ENCODE measurements at places on chromosomes 3 and 15. TPM values are rescaled to one million over a fixed set of nuclear protein-coding genes. Genes with fewer than 3 reads are reported as not detected.

- H3K36me3 ChIP-seq, result no peaks in the 10 kb centered on the region
- DNase-seq, result no peak
- H3K4me1 ChIP-seq, result no peaks in the 10 kb centered on the region
- no peak overlapping the region for H3K27ac ChIP-seq
- H3K27me3 ChIP-seq, result no peaks in the 10 kb centered on the region
These were observed 29.0 kb downstream of the UNC13C start for GRCh38 chr15:54007256-54007655.

DNA sequence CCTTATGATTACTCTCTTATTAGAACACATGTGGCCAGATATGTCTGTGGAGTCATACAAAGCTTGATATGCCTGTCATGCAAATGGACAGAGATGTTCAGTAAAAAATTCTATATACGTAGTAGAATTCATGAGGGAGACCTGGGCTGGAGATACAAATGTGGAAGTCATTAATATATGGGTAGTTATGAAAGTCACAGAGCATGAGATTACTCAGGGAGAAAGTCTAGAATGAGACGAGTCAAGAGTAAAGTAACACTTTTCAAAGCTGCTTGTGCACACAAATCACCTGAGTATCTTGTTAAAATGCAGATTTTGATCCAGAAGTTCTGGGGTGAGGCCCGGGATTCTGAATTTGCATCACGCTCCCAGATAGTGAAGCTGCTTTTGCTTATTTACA is 28.4 kb downstream of the OXSM start:
- no peaks in the 10 kb centered on the region for H3K4me1 ChIP-seq
- no peak overlapping the region for H3K27ac ChIP-seq
- H3K4me3 ChIP-seq, result no peak overlapping the region
- H3K27me3 ChIP-seq, result no peaks in the 10 kb centered on the region
- DNase-seq, result no peak

DNA sequence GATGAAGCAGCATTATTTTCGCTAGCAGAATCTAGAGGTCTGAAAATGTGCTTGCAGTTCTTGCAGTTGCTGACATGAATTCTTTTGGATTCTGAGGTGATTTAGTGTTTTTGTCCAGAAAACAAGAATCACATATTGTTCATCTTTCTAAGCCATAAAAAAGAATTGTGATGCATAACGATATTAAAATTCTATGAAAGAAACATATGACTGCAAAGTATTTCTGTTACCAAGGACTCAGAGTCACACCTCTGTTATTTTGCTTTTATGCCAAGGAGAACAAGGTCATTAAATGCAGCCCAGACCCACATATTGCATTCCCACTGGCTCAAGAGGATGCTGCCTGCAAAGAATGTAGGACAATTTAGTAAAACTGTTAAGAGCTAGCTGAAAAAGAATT is 299.8 kb upstream of the GPR149 start:
- H3K4me3 ChIP-seq, result no peak overlapping the region
- DNase-seq, result no peak

DNA sequence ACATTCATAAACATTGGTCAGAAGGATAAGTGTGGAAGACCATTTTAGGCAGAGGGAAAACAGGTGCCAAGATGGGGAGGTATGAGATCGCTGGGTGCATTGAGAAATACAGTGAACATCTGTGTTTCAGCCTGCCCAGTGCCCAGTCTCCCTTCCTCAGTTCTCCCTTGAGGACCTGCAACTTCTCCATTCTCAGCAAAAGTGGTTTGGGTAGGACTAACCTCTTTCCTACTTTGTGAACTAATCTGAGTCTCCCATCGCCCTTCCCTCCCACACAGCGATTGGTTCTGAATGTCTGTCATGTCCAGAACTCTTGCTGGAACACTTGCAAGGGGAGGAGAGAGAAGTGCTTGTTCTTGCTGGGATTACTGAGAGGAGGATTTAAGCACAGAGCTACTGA is 10.9 kb upstream of the CCNL1 start:
- no peaks in the 10 kb centered on the region for H3K27me3 ChIP-seq
- no peak overlapping the region for H3K4me3 ChIP-seq
- no peak overlapping the region for H3K27ac ChIP-seq
- H3K4me1 ChIP-seq, result peaks cover 9% of the 10 kb centered on the region
- no peaks in the 10 kb centered on the region for H3K36me3 ChIP-seq
- DNase-seq, result no peak

GRCh38 chr3:107132674-107133073 is 244.6 kb upstream of the CCDC54 start:
- no peaks in the 10 kb centered on the region for H3K36me3 ChIP-seq
- H3K27ac ChIP-seq, result no peak overlapping the region
- no peak for DNase-seq
- H3K4me3 ChIP-seq, result no peak overlapping the region

DNA sequence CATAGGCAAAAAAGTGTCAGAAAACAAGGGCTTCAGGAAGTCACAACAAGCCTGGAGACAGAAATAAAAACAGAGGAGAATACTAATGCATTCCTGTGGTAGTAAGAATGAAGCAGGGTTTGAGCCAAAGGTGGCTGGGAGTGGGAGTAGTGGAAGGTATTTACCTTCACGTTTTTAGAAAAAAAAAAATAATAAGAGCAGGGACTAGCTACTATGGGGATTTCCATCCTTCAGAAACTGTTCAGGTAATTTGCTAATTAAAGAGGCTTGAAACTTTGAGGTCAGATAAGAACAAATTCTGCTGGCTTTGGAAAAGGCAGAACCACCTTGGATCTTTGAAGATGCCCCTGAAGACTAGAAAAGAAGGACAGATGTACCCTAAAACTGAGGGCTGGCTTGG is 18.4 kb downstream of the ILDR1 start:
- no peaks in the 10 kb centered on the region for H3K27me3 ChIP-seq
- H3K27ac ChIP-seq, result no peak overlapping the region
- no peaks in the 10 kb centered on the region for H3K4me1 ChIP-seq

GRCh38 chr15:75666823-75667501 is 19.2 kb downstream of the SNX33 start:
- H3K4me1 ChIP-seq, result peaks cover 23% of the 10 kb centered on the region
- no peaks in the 10 kb centered on the region for H3K27me3 ChIP-seq
- H3K27ac ChIP-seq, result peak overlapping the region; percentile 78
- no peak for DNase-seq
- H3K36me3 ChIP-seq, result no peaks in the 10 kb centered on the region

DNA sequence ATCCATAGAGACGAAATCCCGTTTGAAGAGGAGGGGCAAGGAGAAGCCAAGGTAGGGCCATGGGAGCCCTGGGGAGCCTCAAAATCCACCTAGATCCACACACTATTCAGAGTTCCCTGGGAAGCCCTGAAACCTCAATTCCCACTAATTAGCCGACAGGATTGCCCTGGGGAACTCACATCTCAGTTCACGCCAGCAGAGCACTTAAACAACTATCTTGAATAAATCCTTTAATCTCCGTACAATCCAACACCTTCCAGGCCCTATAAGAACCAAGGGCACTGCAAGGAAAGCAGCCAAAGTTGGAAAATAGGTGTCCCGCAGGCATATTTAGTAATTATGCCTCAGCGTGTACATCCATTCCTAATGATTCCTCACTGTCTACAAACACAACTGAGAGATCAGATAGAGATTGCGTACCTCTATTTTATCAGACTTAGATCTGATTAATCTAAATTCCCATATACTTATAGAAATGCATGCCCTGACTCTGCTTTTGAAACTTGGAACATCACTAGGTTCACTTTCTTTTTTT is 25.6 kb upstream of the EIF4A2 start:
- no peak for DNase-seq
- peaks cover 18% of the 10 kb centered on the region for H3K27me3 ChIP-seq

- no peaks in the 10 kb centered on the region for H3K4me1 ChIP-seq
- no peak overlapping the region for H3K27ac ChIP-seq
- no peak overlapping the region for H3K4me3 ChIP-seq
- no peak for DNase-seq
These were observed 73.4 kb downstream of the CHSY1 start for GRCh38 chr15:101178479-101178878.

DNA sequence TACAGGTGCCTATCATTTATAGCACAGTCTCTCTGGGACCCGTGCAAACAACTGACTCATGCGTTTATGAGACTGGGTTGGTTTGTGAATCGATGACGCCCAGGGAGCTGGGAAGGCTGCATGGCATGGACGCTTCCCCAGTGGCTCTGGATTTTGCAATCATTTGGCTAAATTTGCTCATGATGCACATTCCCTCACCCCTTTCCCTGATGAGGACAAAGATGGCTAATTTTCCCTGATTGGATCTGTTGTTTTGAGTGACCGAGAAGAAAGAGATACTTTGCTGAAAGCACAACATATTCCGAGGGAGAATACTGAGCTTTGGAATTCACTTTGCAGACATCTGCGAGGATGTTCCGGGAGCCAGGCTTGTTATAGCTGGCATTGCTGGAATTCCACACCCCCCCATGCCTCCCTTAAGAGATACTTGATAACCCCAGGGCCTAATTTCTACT is 51.1 kb downstream of the CGNL1 start:
- no peaks in the 10 kb centered on the region for H3K36me3 ChIP-seq
- peak; percentile 57 for DNase-seq
- H3K27me3 ChIP-seq, result no peaks in the 10 kb centered on the region
- no peak overlapping the region for H3K4me3 ChIP-seq
- H3K27ac ChIP-seq, result peak overlapping the region; percentile 17

DNA sequence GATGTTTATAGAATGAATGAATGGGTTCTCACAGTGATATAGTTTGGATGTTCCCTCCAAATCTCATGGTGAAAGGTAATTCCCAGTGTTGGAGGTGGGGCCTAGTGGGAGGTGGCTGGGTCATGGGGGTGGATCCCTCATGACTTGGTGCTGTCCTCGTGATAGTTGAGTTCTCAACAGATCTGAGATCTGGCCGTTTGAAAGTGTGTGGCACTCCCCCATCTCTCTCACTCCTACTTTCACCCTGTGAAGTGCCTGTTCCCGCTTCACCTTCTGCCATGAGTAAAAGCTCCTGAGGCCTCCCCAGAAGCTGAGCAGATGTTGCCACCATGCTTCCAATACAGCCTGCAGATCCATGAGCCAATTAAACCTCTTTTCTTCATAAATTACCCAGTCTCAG is 170.8 kb upstream of the LINGO1 start:
- no peaks in the 10 kb centered on the region for H3K36me3 ChIP-seq
- no peak overlapping the region for H3K27ac ChIP-seq
- no peak overlapping the region for H3K4me3 ChIP-seq
- H3K4me1 ChIP-seq, result no peaks in the 10 kb centered on the region

- H3K4me1 ChIP-seq, result no peaks in the 10 kb centered on the region
- no peak overlapping the region for H3K4me3 ChIP-seq
- DNase-seq, result no peak
- H3K27ac ChIP-seq, result no peak overlapping the region
- H3K27me3 ChIP-seq, result no peaks in the 10 kb centered on the region
- no peaks in the 10 kb centered on the region for H3K36me3 ChIP-seq
These were observed 103.6 kb upstream of the BFSP2 start for GRCh38 chr3:133295944-133296917.

GRCh38 chr15:74387621-74388362 is 20.3 kb upstream of the CYP11A1 start:
- H3K4me3 ChIP-seq, result no peak overlapping the region
- no peaks in the 10 kb centered on the region for H3K36me3 ChIP-seq
- no peak overlapping the region for H3K27ac ChIP-seq
- no peaks in the 10 kb centered on the region for H3K27me3 ChIP-seq

DNA sequence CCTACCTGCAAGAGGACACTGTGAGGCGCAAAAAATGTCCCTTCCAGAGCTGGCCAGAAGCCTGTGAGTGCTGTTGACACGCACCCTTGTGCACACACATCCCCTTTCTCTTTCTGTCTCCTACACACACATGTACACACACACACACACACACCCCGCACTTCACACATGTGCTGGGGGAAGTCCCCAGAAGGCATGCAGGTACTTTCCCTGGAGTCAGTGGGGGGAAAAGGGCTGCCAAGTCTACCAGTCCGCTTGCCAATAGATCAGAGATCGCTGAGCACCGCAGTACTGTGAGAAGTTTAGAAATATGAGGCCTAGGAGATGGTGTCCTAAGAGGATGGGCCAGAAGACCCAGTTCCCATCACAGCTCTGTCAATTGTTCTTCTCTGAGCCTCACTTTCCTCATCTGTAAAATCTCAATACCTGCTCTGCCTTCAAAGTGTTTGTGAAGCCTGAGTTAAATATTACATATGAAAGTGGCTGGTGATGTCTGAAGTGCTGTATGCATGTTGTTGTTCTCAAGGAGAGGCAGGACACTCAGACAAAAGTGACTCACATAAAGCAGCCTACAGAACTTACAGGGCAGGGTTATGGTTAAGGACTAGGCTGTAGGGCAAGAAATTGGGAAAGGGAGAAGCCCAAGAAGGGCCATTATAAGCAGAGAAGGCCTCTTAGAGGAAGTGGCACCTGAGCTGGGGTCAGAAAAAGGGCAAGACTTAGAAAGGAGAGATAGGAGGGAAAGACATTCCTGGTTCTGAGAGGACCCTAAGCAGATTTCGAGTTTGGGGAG is 6.8 kb downstream of the IL17RE start:
- H3K27me3 ChIP-seq, result no peaks in the 10 kb centered on the region
- DNase-seq, result no peak
- H3K27ac ChIP-seq, result no peak overlapping the region
- no peak overlapping the region for H3K4me3 ChIP-seq
- H3K4me1 ChIP-seq, result peaks cover 3% of the 10 kb centered on the region

DNA sequence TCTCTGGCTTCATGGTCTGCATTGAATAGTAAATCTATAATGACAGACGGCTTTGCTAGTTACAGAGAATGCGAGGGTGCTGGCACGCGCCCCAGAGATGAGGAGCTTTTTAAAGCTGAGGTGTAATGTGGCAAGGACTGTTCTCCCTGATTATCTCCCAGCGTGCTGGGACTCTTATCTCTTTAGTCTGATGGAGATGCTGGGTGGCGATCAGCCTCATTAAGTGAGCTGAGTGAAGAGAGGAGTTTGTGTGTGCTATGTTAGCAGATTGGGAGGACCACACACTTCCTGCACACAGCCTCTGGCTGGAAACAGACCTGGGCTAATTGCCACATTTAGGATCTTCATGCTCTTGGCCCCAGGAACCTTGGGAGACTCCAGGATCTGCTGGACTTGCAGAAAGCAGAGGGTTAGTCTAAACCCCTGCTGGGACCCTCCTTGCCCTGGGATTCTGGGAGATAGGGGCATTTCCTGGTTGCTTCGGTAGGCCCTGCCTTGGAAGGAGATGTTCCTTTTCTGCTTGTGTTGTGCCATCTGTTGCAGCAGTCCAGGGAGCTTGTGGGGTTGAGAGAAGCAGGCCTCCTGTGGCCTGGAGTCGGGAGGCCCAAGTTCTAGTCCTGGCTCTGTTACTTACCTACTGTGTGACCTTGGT is 15.0 kb downstream of the PDIA5 start:
- no peak for DNase-seq
- H3K27me3 ChIP-seq, result no peaks in the 10 kb centered on the region
- no peaks in the 10 kb centered on the region for H3K36me3 ChIP-seq
- H3K4me1 ChIP-seq, result no peaks in the 10 kb centered on the region

Gene EEF1AKMT4
- total RNA-seq, result 3.6 TPM

Gene LTK
- total RNA-seq, result not detected

Gene NDUFB4
- total RNA-seq, result 55.0 TPM

Gene HYAL1
- 26.5 TPM for total RNA-seq

Gene C3orf80
- 2.2 TPM for total RNA-seq

Gene NDUFB5
- 83.3 TPM for total RNA-seq

Gene RTP3
- not detected for total RNA-seq

Gene DCLK3
- 28.2 TPM for total RNA-seq

Gene GPR176
- total RNA-seq, result 18.6 TPM

Measured in tibial nerve (tissue), 4 donors.